ENCODE measurements at places on chromosomes 3 and 15.

DNA sequence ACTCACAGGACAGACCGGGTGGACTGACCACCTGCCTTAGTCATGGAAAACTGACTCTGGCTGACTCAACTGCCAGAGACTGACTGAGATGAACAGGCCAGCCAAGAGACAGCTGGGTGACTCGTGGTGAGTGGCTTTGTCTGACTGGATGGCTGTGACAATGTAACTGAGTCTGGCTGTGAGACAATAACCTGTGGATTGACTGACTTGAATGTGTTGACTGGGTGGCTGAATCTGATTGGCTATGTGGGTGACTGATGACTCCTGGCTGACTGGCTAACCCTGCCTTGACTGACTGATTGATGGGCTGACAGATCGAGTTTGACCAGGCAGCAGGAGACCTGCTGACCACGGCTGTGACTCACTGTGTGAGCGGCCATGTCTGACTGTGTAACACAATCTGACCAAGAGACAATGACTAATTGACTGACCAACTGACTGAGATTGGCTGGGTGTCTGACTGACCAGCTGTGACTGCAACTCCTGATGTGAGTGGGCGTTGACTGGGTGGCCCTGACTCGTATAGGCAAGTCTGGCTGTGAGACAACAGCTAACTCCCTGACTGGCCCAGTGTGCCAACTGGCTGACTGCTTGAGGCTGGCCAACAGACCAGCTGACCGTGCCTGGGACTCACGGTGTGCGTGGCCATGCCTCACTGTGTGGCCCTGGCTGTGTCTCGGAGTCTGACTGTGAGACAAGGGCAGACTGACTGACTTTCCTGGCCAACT is 509.1 kb downstream of the SHQ1 start:
- no peak for DNase-seq

DNA sequence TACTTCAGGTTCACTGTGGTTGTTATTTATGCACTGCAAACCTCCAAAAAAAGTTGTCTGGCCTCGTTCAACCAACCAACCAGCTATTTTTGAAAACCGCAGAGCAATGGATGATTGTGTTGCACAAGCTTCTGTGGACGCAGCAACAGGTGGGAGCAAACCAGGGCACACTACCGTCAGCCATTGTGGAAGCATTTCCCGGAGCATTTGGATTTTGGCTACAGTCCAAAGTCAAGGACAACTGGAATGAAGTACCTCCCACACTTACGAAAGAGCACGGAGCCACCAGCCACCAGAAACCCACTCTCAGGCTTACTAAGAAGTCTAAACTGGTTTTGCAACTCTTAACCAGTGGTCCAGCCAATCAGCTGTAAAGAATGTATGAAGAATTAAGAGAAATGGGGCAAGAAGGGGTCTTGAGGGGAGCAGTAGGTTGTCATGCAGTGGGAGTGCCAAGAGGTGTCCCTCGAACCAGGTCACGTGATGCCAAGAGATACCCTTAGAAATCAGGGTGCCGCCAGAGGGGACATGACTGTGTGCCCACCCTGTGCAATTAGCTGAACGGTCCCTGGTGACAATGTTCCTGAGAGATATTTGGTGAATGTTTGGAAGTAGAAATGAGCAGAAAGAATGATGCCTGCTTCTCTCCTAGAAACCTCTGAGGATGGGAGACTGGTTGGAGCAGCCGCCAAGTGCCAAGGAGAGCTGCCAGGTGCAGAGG is 68.9 kb upstream of the PCSK6 start:
- DNase-seq, result no peak

DNA sequence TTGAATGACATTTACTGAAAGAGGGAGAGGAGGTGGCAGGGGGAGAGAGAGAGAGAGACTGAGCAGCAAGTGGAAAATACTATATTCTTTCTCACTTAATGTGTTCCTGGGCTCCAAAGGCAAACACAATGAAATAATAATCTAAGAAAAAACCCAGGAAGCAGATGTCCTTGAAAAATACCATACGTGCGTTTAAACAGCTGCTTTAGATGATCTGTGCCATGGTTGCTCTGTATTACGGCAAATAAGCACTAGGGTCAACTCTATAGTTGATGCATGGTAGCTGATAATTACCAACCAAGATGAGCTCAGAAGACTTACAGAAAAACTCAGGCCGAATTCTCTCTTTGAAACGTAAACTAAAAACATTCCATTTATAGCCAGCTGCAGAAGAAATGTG is 410.3 kb upstream of the TBL1XR1 start:
- no peak for DNase-seq

DNA sequence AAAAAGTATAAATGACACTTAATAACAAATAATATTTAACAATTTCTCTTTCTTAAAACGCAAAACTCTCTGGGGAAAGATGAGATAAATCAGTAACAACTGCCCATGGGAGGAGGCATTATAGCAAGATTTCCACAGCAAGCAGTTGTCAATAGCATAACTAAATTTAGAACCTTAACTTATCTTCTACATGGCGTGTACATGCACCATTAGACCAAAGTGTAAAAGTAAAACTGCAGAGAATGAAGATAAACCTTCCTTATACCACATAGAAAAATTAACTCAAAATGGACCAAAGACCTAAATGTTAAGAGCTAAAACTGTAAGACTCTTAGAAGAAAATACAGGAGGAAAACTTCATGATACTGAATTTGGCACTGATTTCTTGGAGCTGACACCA is 39.9 kb downstream of the MYO5A start:
- no peak for DNase-seq

DNA sequence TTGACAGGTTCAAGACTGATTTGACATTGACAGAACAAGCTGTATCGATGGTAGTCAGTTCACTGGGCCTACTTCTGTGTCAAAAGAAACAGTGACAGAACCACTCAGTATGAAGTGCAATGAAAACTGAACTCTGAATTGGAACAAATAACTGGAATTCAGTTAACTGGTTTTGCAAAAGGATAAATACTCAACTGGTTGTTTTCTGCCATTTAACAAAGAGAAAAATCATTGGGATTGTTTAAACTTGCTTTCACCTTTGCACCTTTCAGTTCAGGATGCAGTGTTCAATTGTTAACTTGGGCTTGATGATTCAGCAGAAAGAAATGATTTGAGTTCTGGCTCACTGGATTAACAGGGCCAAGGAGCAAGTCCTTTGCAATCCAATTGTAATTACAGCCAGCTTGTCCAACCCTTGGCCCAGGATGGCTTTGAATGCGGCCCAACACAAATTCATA is 4.9 kb downstream of the BTD start:
- DNase-seq, result no peak

DNA sequence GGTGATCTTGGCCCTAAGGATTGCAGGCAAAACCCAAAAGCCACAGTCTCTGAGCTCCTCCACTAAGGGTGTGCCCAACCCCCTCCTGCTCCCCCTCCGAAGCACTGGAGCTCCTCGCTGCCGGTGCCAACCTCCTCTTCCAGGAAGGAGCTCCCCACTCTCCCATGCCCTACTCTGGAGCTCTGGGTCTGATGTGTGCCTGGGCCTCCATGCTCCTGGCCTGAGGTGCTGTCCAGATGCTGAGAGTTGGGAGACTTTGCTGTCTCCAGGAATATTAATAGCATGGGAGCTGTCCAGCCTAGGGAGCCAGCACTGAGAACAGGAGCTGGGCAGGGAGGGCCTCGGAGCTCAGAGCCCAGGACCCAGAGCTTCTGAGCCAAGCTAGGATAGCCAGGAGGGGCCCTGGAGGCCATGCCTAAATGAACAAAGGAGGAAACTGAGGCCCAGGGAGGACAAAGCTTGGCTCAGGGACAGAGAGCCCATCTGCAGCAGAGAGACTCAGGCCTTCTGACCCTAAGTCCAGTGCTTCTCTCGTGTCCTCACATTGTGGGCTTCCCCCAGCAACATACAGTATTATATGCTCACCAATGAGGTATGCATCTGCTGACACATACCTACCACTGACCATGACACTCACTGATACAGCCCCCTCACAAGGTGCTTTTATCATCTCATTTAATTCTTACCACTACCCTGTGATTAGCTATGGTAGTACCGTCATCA is 36.9 kb upstream of the HERC1 start:
- DNase-seq, result no peak

DNA sequence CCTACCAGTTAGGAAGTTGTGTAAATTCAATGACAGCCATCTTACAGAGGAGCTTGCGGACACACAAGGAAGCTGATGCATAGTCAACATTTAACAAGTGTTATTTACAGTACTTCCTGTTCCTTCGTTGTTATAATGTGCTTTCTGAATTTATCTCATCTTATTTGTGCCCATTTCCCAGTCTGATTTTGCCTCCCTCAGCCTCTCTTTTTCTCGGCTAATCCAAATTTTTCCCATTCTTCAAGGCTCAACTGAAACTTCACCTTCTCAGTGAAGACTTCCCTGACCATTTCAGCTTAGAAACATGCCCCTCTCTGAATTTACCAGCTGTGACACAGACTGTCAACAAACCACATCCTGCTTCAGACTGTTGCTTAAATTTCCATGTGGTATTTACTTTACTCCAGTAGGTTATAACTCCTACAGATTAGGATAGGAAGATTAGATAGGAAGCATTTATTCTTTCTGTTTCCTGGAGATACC is 55.7 kb upstream of the CP start:
- DNase-seq, result no peak

- no peak for DNase-seq
These were observed 83.3 kb downstream of the GLDN start for GRCh38 chr15:51424780-51425179.

GRCh38 chr15:82129761-82130160 is 83.9 kb upstream of the MEX3B start:
- DNase-seq, result no peak

DNA sequence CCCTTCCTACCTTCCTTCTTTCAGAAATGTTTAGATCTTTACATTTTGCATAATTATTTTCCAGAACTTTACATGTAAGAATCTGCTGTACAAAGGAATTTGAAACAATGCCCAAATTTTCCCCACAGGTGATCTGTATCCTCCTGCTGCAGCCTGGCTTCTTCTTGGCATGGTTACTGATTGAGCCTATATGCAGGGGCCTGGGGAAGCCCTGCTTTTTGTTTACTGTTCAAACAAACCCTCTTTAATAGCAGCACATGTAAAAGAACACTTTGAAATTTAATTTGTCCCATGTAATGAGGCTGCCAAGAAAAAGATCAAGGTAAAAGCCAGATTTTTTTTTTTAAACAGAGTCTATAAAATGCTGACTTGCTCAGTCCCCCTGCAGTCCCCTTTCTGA is 432.2 kb downstream of the TUSC7 start:
- no peak for DNase-seq

DNA sequence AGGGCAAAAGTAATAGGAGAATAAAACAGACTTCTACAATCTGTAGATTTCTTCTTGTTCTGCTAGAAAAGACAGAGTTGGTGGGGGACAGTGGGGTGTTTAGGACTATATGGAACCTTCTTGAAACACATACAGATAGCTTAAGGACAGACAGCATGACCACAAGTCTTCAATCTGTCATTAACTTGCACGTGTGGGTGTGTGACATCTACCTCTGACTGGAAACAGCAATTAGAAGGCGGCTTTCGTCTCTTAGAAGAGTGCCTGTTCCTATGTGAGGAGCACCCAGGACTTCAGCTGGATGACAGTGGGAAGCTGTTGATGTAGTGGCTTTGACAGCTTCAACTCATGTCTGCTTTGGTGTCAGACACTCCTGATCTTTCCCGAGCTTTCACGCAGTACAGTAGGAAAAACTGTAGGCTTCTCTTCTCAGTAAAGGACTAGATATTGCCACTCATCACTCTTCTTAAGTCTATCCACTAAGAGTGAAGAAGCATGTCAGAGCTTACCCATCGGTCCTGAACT is 44.5 kb downstream of the TYRO3 start:
- no peak for DNase-seq

DNA sequence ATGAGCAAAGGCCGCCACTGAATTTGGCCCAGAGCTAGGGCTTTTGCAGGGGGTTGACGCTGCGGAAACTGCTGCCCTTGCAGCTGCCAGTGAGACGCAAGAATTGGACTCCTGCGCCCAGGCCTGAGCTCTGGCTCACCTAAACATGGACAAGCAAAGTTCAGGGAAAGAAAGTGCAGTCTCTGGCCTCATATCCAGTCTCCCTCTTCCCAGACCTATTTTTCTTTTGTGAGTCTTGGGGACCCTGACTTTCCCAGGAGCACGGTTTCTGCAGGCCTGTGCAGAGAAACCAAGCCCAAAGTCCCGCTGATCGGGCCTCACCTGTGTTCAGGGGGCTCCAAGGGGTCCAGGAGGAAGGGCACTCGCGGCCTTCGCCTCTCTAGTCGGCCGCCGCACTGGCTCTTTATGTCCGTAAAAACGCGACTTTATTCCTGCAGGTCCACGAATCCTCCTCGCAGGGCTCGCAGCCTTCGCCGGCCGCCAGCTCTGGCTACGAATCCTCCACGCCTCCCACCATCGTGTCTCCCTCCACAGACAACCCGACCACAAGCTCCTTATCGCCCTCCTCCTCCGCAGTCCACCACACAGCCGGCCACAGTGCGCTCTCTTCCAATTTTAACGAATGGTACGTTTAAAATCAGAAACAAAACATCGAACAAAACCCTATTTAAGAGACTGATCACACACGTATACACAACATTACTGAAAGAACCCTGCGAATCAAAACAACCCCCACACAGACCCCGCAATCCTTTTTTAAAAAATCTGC is 3.9 kb downstream of the ZIC1 start:
- DNase-seq, result no peak

DNA sequence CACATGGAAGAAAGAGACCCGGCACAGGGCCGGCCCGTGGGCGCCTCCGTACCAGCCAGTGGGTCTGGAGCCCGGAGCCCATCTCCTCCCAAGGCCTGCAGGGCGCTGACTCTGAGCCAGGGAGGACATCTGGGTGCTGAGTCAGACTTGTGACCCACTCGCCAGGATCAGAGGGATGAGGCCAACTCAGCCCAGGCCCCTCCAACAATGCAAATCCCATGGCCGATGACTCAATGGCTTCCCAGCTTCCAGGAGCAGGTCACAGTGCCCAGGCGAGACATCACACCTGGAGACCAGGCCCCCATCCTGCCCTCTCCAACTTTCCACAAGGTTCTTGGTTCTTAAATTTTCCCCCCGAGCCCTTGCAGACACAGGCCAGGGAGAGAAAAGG is 95.1 kb downstream of the LRIG1 start:
- no peak for DNase-seq

DNA sequence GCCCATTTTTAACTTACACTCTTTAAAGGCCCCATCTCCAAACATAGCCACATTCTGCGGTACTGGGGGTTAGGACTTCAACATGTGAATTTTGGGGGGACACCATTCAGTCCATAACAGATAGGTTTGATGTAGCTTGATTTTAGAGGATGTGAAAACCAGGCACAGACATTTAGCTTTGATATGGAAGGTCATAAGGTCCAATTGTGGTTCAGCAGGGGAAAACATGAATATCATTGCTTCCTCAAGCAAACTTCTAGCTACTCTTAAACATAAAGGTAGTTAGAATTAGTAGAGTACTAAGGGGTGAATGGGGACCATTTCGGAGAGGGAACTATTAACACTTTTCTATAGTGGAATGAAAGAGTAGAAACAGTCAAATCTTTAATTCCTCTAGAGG is 13.6 kb upstream of the NFKBIZ start:
- no peak for DNase-seq

- no peak for DNase-seq
These were observed 43.2 kb upstream of the CMSS1 start for GRCh38 chr3:99774467-99774866.

- DNase-seq, result no peak
These were observed 30.8 kb downstream of the ARHGEF26 start for GRCh38 chr3:154151969-154152368.

Measured in CD8-positive, alpha-beta memory T cell (primary cell).